Fibroblast of skin of left quadriceps (primary cell): ENCODE measurements at places on chromosomes 11 and 22.

- DNase-seq: no peak
These were observed 1.9 kb upstream of the SMDT1 start for GRCh38 chr22:42077486-42078125.

GRCh38 chr11:65388731-65389130 lies 2.3 kb downstream of the FRMD8 start:
- DNase-seq: no peak

DNA sequence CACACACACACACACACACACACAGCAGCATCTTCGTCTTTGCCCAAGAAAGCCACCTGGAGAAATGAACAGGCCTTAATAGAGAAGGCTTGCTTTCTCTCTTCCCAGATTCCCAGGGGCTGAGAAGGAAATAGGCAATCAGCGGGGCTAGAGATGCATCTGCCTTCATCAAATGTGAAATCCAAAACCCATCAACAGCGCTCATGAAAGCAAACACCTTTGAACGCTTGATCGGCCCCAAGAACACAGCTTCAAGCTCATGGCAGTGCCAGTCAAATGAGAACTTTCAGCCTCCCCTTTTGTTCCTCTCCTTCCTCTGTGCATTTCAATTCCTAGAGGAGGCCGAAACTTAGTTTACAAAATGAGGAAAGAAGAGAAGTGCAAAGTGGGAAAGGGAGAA lies 122.7 kb downstream of the EFCAB6 start:
- no peak for DNase-seq

- no peak for DNase-seq
These were observed 36.2 kb downstream of the CNTF start for GRCh38 chr11:58658623-58659022.

DNA sequence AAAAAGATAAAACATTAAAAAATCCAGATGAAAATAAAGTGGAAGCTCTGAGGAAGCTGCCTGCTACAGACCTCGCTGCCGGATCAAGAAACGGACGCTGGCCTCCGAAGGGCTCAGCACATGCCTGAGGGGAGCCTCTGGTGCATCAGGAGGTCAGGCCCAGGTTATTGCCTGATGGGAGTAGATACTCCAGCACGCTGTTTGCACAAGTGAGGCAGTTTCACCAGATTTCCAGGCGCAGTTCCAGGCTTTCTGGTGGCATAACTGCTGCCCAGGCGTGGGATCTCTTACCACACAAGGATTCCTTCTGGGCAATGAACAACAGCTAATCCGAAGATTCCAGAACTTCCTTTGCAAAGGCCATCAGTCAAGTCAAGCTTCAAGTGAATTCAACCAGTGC lies 154.2 kb downstream of the MPPED1 start:
- DNase-seq: no peak

DNA sequence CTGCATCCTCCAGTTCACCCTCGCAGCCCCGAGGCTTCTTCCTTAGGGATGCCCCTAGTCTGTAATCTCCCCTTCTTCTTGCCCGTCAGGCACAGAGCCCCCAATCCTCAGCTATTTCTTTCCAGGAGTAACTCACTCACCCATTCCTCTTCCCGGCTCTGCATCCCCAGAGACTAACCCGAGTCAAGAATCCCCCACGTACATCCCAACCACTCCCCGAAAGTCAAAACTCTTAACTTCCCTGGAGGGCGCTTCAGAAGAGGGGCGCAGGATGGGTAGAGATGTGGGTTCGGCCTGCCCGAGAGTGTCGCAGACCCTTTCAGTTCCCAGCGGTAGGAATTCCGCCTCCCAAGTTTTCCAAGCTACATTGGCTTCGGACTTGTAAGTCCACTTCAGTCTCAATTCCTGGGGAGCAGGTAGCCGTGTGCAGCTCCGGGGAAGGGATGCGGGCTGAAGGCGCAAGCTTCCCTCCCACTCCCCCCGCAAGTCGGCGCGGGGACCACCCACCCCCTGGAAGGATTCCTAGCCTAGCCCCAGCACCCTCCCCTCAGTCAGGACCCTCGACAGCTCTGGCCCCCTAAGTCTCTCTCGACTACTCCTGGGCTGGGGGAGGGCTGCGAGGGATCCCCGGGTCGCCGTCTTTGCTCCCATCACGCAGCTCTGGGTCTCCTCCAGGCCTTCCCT lies 871 bp downstream of the BDNF start:
- no peak for DNase-seq

DNA sequence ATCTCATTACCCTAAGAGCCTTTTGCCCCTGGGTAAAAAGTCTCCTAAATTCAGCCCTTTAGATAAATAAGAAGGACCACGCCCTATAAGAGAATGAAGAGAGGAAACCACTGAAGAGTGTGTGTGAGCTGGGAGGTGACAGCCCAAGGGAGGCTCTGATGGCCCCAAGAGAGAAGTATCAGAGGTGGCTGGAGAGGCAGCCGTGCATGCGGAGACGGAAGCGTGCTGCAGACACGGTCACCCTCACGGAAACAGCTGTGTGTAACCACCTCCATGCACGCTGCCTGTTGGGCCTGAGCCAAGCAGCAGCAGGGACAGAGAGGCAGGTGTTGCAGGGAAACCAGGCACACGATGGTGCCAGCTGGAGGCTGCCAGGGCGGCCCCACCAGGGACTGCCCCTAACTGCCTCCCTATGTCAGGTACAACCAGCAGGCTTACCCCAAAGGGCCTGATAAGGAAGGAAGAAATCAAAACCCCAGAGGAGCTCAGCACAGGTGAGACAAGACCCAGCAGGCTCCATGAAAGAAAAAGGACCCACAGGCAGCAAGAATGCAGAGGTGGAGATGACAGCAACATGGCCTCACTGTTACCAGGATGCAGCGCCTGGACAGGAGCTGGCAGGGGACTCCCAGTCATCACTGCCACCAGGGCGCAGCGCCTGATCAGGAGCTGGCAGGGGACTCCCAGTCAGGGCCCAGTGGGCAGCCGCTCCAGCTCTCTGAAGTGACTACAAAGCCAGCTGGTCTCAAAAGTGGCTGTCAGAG lies 7.8 kb downstream of the LARGE2 start:
- no peak for DNase-seq

DNA sequence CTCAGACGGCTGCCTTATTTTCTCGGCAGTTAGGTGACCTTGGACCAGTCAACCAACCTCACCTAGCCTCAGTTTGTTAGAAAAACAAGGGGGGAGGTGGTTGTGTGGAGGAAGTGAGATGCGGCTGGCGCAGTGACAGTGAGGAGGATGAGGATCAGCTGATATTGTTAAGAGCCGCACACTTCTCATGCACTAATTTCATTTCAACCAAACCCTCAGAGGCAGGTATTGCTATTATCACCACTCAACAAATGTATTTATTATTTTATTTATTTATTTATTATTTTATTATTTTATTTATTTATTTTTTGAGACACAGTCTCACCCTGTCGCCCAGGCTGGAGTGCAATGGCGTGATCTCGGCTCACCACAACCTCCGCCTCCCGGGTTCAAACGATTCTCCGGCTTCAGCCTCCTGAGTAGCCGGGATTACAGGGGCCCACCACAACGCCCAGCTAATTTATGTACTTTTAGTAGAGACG lies 2.1 kb downstream of the LGALS1 start:
- no peak for DNase-seq

GRCh38 chr22:47176026-47176389 lies 413.6 kb downstream of the TBC1D22A start:
- no peak for DNase-seq

- no peak for DNase-seq
These were observed 15.5 kb upstream of the GRK3 start for GRCh38 chr22:25548866-25549464.

GRCh38 chr22:20243537-20244249 lies 24.4 kb downstream of the RTN4R start:
- peak; percentile 55 for DNase-seq

DNA sequence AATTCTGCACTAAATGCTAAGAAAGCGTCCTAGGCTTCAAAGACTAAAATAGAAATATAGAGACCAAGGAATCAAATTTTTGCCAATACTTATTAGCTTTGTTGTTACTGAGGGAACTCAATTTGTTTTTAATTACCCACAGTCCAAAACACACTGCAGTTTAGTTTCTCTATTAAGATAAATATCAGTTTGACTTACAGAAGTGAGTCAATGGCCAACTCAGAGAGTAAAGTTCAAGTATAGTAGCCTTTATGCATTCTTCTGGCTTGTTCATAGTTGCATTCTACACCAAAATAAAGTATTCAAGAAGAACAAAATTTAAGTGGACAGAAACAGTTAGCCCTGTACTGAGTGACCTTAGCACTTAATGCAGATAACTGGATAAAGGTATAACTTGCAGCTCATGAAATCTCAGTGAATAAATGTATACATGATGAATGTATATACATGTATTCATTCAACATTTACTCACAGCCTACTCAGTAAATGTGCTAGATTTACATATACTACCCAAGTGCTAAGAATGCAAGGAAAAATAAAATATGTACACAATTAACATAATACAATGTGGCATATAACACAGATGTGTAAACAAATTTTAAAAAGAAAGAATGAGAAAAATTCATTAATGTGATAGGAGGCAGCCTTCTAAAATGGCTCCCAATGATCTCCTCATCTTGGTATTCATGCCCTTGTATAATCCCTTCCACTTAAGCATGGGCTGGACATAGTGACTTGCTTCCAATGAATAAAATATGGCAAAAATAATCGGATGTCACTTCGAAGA lies 9.7 kb upstream of the RNF141 start:
- peak; percentile 9 for DNase-seq

GRCh38 chr11:69834251-69834650 lies 15.0 kb upstream of the FGF3 start:
- no peak for DNase-seq

GRCh38 chr22:43546186-43546585 lies 134.4 kb downstream of the MPPED1 start:
- no peak for DNase-seq

- DNase-seq: no peak
These were observed 876.8 kb upstream of the TENM4 start for GRCh38 chr11:80317612-80318011.

DNA sequence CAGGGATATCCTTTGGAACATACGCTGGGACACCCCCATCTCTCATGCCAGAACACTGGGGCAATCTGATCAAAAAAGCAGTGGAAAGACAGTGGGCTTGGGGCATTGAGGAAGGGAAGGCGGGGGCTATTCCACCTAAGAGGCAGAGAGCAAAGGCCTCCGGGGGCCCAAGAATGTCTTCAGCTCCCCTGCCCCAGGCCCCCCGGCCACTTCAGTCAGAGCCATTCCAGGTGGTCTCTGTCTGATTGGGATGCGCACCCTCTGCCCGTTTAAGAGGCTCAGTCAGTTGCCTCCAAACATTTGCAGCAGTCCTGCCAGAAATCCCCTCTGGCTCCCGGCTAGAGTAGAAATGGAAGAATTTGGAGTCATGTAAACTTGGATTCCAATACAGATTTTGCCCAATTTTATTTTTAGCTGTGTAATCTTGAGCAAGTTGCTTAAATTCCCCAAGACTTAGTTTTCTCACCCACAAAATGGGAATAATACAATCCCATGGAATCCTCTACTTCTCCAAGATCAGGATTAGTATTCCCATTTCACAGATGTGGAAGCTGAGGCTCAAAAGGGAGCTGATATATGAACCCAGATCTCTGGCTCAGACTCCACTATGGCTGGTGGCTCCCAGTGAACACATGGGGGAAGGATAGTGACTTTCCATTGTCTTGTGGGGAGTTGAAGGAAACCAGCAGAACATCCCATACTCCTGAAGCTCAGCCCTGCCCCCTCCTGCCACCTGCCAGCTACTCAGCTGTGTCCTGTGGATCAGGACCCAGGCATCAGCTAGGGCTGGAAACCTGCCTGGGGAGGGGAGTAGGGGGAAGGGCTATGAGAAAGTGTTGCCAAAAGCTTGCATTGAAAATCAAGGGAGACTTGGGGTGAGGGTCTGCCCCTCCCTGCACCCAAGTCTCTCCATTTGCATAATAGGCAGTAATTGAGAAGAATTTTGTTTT lies 6.1 kb upstream of the WNT11 start:
- no peak for DNase-seq

DNA sequence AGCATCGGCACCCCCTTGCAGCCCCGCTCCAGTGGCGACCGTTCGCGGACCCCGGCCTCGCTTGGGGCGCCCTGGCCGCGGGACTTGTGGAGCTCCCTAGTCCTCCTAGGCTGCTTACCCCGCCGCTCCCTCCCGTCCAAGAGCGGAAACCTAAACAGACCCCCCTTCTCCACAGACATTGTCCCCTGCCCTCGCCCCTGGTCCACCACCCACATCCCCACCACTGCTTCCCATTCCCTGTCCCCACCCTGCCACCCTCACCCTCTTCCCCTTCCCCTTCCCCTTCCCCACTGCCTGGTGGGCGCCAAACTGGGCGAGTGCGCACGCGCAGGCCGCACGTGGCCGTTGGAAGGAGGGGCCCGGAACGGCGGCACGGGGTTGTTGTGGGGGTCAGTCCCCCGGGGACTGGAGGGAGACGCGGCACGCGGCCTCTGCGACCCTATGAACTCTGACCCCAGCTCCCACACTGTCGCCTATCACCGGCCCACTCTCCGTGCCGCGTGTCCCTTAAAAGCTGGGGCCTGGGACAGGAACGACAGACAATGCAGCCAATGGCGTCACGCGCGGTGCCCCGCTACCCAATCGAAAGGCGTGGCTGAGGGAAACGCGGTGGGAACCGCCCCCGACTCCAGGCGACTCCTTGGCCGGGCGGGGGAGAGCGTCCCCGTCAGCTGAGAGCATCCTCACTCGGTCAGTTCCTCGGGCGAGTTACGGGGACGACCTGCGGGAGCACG lies at the start of gene SNX32:
SNX32 (plus strand) TSS at position 667 of the 734 bp plus-strand sequence. CDS start 103 bp downstream, outside the sequence.
- peak; percentile 82 for DNase-seq

GRCh38 chr11:876545-876944 lies 33.9 kb downstream of the TSPAN4 start:
- no peak for DNase-seq

DNA sequence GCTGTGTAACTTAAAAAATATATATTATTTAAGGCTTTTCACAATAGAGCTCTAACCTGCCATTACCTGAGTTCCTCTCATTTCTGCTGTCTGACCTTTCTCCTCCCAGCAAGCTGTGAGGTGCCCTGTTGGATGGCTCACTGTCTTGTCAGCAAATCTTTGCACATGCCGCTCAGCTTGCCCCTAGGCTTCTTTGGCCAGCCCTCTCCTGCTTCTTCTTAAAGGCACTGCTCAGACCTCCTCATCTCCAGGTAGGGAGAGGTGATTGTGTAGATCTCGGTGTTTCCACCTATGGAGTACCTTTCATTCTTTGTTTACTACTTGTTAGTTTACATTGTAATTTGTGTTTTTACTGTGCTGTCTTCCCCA lies 96.5 kb downstream of the EXT2 start:
- DNase-seq: no peak

- peak; percentile 99 for DNase-seq
These were observed 354.4 kb downstream of the SOX6 start for GRCh38 chr11:16001899-16002426.

DNA sequence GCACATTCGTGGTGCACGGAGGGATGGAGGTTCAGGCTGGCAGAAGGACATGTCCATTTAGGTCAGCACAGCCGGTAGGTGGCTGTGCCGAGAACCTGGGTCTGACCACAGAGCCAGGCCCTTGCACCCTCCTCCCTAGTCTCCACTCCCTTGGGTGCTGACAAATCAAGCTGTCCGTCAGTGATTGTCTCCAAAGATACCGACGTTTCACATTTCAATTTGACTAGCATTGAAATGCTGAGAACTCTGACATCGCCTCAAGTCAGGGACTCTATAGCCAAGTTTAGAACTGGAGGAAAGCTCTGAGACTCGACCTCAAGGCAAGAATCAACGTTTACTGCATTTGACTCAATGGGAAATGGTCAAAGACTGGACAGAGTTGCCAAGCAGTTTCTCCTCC lies 1321.1 kb downstream of the TBC1D22A start:
- no peak for DNase-seq
